Left ventricle myocardium inferior (tissue), 1 donor: ENCODE measurements at places on chromosomes 5 and 9.

DNA sequence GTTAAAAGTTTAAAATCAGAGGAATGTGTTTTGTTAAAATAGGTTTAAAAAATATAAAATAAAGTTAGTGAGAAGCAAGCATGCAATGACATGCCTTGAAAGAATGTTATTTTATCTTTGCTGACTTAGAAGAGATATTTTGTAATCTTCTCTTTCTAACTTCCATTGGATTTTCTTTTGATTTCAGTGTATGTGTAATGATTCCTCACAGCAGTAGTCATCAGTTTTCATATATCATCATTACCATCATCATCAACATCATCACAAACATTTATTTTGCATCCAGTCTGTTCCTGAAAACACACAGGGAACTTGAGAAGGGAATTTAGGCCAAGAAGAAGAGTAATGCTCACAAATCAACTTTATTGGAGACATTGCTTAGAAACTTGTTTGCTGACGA lies 699.6 kb downstream of the TAF11L14 start:
- no peak for DNase-seq

DNA sequence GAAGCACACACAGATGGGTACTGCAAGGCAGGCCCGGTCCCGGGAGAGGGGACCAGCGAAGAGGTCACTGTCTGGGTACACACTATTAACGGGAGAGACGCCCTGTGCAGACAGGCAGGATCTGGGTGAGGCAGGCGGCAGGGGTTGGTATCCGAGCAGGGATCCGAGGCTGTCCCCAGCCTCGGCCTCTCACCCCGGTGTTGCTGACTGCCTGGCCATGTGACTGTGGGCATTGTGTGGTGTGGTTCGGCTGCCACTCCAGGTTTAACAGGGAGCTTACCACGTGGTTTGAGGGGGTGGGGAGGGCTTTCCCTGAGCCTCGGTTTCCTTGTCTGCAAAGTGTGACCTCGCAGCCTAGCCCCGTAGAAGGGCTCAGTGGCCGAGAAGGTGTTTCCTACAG lies 11.1 kb upstream of the RALGDS start:
- no peak for DNase-seq

DNA sequence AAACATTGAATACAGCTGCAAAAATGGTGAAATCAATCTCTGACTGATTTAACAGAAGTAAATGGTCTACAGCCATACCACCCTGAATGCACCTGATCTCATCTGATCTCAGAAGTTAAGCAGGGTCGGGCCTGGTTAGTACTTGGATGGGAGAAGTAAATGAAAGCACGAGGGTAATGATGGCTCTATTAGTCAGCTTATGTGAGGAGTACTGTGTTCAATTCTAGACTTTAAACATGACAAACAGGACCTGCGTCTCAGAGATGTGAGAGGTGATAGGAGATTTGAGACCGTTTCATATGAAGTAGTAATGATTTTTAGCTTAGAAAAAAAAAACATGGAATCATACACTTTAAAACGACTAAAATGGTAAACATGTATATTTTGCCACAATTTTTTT lies 77.1 kb upstream of the SUSD1 start:
- DNase-seq, result no peak

- no peak for DNase-seq
Observed at GRCh38 chr5:153658149-153658548, 167.7 kb downstream of the GRIA1 start.

GRCh38 chr5:132354381-132355139 lies 14.9 kb upstream of the SLC22A5 start:
- DNase-seq, result no peak

GRCh38 chr9:136671646-136672430 lies 9.1 kb downstream of the EGFL7 start:
- no peak for DNase-seq
